ENCODE measurements at places on chromosomes 1 and 21.

DNA sequence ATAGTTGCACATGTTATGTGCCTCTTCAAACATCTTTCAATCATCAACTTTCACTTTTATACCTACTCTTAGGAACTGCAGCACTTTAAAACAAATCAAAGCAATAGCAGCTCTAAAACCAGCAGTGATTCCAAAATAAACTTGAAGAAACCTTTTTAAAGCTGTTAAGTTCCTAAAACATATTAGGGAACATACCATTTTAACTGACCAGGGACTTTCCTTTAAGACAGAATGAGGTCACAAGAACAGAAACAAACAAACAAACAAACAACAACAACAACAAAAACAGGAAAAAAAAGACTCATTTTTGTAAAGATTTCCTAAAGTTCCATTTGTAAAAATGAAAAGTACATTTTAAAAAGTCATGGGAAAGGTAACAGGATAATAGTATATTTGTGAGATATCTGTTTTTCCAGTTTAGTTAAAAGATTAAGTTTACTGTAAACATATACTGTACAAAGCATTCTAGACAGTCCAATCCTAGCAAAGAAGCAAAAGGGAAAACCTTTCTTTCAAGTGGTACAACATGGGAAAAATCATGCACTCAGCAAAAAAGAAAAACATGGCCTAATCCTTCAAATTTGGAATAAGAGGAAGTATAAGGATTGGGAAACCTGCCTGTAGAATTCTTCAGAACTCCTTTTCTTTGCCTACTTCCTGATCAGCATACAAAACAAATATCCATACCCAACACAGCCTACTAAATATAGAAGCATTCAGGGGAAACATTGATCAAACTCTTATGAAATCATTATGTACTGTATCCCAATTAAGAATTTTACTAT lies 45.5 kb downstream of the EPS15 start:
- DNase-seq, result no peak

DNA sequence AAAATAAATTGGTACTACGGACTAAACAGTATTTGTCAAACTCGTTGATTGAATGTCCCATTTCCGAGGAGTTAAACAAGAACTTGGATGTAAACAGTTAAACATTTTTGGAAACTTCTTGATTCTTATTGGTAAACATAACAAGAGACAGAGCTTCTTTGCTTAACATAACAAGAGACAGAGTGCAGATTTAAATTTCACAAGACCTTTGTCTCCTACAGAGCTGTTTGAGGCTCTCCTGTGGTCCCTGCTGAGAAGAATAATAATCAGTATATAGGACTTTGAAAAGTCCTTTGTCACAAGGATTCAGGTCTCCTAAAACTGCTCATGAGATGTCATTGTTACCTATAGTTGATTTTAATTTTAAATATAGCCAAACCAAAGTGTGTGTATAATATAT lies 170.6 kb upstream of the C21orf91 start:
- DNase-seq, result no peak

DNA sequence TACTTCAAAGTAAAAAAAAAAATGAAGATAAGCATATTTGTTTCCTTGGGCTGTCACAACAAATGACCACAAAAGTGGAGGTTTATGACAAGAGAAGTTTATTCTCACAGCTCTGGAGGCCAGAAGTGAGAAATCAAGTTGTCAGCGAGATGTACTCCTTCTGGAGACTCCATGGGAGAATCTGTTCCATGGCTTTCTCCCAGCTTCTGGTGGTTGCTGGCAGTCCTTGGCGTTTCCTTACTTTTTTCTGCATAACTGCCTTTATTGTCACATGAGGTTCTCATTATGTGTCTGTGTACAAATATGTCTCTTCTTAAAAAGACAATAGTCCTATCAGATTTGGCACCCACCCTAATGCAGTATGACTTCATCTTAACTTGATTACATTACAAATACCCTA lies 398.3 kb downstream of the KCNT2 start:
- no peak for DNase-seq

- DNase-seq, result no peak
These were observed 8.6 kb upstream of the AK2 start for GRCh38 chr1:33045246-33045645.

GRCh38 chr1:32773018-32773763 lies 44.0 kb downstream of the YARS1 start:
- peak; percentile 71 for DNase-seq
